Esophagus squamous epithelium (tissue), 5 donors: ENCODE measurements at places on chromosomes 5 and 9. TPM values are rescaled to one million over a fixed set of nuclear protein-coding genes. Genes with fewer than 3 reads are reported as not detected.

GRCh38 chr9:120860083-120860482 is 16.9 kb downstream of the PHF19 start:
- no peak for DNase-seq

DNA sequence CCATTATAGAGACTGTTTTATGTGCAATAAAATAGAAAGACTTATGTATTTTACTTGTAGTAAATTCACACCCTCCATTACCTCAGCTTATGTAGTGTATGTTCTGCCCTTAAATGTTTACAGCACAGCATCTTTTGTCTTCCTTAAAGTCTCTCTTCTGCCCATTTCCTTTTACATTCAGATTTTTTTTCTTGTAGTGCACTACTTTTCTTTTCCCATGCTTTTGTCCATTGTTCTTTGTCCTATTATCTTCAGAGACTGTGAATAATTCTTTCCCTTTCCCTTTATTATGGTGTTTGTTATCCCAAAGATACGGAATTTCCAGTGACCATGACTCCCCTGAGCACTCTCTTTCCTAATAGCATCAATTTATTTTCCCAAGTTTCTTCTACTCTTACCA is 66.1 kb upstream of the TYRP1 start:
- no peak for DNase-seq

DCP2 gene
- total RNA-seq = 9.0 TPM

DNA sequence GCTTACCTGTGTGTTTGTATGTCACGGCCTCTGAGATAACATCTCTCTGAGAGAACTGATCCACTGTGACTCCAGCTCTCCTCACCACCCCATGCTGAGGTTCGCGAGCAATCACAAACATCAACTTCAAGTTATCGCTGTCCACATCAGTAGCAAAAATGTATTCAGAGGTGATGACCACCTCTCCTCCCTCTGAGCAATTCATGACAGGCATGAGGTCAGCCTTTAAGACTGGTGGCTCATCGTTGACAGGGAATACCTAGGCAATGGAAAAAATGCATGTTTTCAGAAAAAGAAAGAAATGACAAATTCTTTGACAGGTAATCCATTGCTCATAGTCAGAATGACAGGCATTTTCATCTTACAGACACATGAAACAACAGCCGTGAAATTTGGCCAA is 90.3 kb upstream of the CER1 start:
- no peak for DNase-seq

GRCh38 chr5:157511651-157512644 is 51.9 kb downstream of the NIPAL4 start:
- DNase-seq = peak; percentile 25

- DNase-seq = no peak
Measured at GRCh38 chr5:32190095-32190494, 16.0 kb upstream of the GOLPH3 start.

DNA sequence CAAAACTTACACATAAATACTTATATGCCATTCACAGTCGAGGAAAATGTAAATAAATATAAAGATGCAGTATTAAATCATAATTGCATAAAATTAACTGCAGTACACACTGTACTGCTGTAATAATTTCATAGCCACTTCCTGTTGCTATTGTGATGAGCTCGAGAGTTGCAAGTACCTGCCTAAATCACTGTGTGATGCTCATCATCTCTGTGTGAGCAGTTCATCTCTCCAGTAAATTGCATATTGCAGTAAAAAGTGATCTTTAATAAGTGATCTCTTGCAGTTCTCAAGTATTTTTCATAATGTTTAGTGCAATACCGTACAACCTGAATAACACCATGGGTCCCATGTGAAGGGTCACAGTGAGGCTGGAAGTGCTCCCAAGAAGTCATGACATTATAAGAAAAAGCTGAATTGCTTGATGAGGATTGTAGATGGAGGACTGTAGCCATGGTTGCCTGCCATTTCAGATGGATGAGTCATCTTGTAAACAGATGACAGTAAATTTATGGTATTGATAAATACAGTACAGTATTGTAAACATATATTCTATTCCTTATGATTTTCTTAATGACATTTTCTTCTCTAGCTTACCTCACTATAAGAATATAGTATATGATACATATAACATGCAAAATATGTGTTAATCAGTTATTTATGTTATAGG is 34.9 kb downstream of the SYK start:
- no peak for DNase-seq

DNA sequence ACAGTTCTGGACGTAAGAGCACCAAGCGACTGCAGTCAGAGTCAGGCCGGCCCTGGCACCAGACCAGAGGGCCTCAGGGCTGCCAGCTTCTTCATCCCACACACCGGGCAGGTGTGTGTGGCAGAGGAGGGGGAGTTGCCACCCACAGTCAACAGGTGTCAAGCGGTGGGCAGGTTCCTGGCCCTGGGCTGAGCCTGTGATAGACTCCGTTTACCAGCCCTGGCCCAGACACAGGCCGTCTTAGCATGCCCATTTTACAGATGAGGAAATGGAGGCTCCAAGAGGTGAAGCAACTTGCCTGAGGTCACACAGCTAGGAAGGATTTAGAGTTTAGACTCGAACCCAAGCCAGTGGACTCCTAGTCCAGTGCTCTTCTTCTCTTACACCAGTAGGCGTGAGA is 71.8 kb downstream of the HMCN2 start:
- no peak for DNase-seq

CNTNAP3 gene
- total RNA-seq = 35.1 TPM

DNA sequence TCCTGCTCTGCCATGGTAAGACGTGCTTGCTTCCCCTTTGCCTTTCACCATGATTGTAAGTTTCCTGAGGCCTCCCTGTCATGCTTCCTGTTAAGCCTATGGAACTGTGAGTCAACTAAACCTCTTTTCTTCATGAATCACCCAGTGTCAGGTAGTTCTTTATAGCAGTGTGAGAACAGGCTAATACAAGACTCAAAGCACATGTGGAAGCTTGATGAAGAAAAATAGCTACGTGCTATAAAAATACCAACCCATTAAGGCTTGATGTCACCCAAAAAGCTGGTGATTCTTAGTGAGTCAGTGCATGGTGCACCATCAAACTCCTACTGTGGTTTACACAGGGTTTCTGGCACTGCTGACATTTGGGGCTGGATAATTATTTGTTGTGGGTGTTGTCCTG is 332.2 kb downstream of the TMEM167A start:
- no peak for DNase-seq

- DNase-seq = no peak
Measured at GRCh38 chr5:34599471-34600117, 56.5 kb upstream of the RAI14 start.

PCDHGC4 gene
- total RNA-seq = 2.0 TPM

DNA sequence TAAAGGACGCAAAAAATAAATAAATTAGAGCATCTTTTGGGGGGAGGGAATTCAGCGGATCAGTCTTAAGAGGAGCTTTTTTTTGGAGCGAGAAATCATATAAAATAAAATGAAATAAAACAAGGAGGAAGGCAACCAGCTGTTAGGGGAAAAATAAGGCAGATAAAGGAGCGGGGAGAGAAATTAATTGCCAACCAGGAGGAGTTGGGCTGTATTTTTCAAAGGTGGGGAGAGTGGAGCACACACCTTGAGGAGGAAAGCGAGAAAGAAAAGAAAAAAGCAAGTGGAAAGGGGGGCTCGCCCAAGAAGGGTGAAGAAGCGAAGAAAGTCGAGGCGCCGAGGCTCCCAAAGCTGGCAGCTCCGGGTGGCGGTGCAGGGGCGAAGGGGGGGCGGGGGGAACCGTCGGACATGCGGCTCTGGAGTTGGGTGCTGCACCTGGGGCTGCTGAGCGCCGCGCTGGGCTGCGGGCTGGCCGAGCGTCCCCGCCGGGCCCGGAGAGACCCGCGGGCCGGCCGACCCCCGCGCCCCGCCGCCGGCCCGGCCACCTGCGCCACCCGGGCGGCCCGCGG is at the start of gene PAPPA:
Gene PAPPA (plus strand): TSS at position 27 of the 569 bp plus-strand sequence. CDS start 382 bp downstream, at position 409.
- DNase-seq = no peak

DNA sequence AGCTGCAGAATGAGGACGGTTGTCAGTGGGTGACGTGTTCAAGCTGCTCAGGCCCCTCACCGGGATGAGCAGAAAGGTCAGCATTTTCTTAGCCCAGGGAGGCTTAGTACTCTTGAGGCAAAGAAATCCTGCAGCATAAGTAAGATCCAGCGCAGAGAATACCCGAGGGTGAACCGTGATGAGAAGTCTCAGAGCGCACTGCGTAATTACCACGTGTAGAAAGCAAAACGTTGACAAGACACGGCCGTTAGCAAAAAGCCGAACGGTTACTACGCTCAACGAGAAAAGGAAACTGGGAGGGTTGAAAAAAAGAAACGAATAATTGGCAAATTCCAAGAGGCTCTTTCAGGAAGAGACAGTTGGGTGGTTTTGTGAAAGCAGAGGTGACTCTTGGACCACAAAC is 104.0 kb downstream of the COL23A1 start:
- DNase-seq = no peak

DNA sequence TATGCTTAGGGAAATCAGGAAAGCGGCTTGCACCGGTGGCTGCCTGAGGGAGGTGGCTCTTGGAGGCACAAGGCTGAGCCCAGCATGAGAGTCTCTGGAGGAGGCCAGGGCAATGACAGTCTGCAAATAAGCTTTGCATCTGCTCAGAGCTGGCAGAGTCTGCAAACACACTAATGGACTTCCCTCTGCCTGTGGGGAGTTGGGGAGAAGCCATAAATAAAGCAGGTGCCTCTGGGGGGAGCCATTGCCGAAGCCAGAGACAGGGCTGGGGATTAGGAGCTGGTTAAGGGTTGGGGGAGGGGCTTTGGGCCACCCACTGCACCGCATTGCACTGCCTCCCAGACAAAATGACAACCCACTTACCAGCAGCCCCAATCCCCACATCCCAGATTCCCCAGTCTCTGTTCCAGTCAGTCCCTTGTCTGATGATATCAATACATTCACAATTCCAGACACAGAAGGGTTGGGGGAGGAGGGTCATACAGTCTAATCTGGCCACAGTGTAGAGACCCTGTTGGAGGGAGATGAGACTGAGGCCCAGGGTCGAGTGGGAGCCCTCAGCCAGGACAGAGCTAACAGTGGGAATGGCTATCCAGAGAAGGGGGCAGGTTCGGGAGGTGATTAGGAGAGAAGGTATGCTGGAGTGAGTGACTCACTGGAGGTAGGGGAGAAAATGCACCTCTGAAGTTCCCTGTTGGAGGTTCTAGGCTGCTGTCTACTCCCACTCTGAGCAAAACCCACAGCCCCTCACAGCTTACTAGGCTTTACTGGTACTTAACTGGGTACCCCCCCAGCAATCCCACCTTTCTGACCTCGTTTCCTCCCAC is 53.7 kb downstream of the PAX5 start:
- no peak for DNase-seq

MYORG gene
- 8.8 TPM for total RNA-seq

- no peak for DNase-seq
Measured at GRCh38 chr9:127949827-127950512, 12.3 kb upstream of the DPM2 start.

PCA3 gene
- not detected for total RNA-seq

DNA sequence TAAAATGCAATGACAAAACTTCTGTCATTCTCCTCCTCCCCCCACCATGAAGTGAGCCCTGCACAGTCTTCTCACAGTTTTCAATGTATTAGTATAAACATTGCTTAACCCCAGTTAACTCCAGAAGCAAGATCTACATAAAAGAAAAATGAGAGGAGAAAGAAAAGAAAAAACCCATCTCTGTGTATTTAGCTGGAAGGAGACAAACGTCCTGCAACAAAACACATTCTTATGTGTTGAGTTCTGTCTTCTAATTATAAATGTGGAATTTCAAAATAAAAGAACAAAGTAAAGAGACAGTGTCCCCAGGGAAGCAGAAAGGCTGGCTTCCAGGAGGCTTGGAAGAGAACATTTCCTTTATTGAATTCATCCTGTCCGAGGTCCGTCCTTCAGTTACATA is 491.9 kb upstream of the TUSC1 start:
- DNase-seq = no peak

DNA sequence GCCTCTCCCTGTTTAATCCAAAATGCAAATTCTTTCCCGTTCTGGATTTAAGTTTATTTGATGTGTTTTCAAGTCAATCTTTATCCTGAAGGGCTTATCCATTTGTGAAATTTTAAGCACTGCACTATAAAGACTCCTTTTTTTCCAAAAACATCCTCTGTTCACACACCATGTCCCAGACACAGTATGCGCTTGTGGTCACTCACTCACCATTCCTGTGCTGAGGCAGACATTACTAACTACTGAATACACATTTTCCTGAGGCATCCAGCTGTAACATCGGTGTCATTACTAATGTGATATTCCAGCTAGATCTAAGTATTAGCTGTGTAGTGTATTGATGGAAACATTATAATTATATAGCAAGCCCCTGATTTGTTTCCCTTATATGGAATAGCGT is 298.4 kb downstream of the KCTD16 start:
- DNase-seq = no peak

CBY3 gene
- total RNA-seq = not detected

DNA sequence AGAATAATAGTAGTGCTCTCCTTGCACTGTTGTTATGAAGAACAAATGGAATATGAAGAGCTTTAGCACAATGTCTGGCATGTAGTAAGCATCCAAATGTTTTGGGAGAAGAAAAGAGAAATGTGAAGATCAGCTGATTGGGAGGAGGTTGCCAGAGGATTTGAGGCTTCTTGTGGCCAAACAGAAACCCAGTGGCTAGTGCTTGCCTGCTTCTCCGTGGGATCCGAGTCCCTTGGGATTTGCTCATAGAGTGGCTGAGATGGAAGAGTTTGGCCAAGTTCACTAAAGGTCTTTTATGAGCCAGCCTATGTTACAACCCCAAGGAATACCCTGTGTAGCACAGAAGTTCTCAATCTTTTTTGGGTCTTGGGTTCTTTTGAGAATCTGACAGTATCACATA is 86.0 kb downstream of the ANGPTL2 start:
- DNase-seq = no peak

LCN1 gene
- total RNA-seq = not detected

DNA sequence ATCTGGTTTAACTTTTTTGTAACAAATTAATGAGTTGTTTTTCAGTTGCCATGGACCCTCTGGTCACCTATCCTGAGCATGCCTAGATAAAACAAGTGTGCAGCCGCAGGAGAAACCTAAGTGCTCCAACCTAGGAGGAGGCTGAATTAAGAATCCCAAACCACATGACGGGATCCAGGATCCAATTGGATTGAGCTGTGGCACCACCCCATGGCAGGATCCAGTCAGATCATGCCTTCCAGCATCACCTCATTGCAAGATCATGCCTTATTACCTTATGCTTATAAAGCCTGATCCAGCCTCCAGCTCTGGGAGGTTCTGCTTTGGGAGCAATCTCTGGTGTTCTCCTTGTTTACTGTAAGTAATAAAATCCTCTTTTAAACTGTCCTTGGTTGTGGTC is 662.0 kb downstream of the TLR4 start:
- no peak for DNase-seq
